Activated naive CD8-positive, alpha-beta T cell treated with anti-CD3 and anti-CD28 coated beads for 36 hours (primary cell): ENCODE measurements at places on chromosomes 7 and 10. TPM values are rescaled to one million over a fixed set of nuclear protein-coding genes. Genes with fewer than 3 reads are reported as not detected.

The BHLHA15 gene
- total RNA-seq: 2.0 TPM

The RASA4B gene
- 23.6 TPM for total RNA-seq

The GAD2 gene
- total RNA-seq: not detected

The GPC2 gene
- 3.9 TPM for total RNA-seq

The RNF133 gene
- total RNA-seq: not detected

The PRLHR gene
- total RNA-seq: not detected

The TMEM196 gene
- total RNA-seq: not detected

The SSC4D gene
- total RNA-seq: 0.40 TPM

The CRYGN gene
- total RNA-seq: 0.74 TPM

The IL2RA gene
- total RNA-seq: 680 TPM

The SPACDR gene
- 1.0 TPM for total RNA-seq

The ZNF239 gene
- 1.7 TPM for total RNA-seq

The RBM48 gene
- 13.9 TPM for total RNA-seq

The EIF5AL1 gene
- total RNA-seq: 3.1 TPM

The UTF1 gene
- not detected for total RNA-seq

The CPXM2 gene
- not detected for total RNA-seq

The SFXN2 gene
- 23.6 TPM for total RNA-seq

The CYP3A5 gene
- total RNA-seq: not detected

The SPDYE11 gene
- total RNA-seq: not detected
